GM23338 (cell line): ENCODE measurements at places on chromosomes 3 and 15. TPM values are rescaled to one million over a fixed set of nuclear protein-coding genes. Genes with fewer than 3 reads are reported as not detected.

DNA sequence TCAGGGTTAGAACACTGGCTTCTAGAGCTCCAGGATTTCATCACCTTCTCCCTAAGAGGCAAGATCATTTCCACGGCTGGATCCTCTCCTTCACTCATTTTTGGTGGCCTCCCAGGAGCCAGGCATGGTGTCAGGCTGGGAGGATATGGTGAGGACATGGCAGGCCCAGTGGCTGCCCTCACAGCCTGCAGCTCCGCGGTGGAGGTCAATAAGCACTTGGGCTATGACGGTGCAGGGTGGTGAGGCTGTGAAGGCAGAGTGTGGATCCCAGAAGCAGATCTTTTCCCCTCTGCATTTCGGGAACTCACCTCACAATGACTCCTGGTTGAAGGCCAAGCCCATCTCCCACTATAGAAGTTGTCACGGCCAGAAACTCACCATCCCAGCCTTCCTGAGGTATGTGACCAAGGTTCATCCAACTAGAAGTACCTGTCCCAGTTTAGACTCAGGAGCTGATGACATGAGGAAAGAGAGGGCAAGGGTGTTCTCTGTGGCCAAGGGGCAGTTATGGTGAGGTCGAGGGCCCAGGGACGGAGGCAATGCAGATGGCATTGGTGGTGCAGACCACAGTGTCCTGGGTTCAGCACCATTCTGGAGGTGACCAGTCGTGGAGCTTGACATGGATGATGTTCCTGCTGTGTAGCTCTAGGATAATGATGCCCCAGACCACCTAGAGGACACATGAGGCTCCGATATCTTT lies 100.1 kb upstream of the SMAD3 start:
- DNase-seq = no peak

GRCh38 chr15:81327516-81327915 lies 3.6 kb upstream of the STARD5 start:
- no peak for DNase-seq

- DNase-seq = peak; percentile 79
Observed at GRCh38 chr3:41199866-41200668, 762 bp downstream of the CTNNB1 start.

The CCR3 gene
- total RNA-seq = not detected in 2 replicates
